ENCODE measurements at places on chromosomes 7 and 10.

- DNase-seq: no peak
Observed at GRCh38 chr10:58143944-58144343, 123.8 kb downstream of the IPMK start.

DNA sequence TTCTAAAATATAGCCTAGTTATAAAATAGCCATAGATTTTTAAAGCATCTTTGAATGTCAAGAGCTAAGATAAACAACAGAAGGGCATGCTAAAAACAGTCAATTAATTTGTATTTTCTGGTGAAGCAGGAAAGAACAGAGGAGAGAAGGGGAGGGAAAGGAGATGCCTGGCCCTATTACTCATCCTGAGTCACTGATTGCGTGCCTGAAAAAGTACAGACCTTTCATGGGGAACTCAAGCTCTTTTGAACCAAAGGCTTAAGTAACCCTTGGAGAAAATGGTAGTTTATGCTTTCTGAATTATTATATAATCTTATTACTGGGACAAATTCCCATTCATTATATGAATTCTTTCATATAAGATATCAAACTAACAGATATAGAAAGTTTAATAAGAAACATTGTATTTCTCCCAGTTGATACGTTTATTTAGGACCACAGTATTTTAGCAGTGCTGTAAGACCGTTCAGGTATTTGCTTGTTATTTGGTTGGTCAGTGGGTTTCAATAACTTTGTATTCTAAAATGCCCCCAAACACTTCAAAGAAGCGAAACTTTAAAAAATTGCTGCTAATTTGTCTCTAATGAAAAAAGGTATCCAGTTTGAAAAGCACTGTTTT, 151.3 kb downstream of the HGF start:
- no peak for DNase-seq

DNA sequence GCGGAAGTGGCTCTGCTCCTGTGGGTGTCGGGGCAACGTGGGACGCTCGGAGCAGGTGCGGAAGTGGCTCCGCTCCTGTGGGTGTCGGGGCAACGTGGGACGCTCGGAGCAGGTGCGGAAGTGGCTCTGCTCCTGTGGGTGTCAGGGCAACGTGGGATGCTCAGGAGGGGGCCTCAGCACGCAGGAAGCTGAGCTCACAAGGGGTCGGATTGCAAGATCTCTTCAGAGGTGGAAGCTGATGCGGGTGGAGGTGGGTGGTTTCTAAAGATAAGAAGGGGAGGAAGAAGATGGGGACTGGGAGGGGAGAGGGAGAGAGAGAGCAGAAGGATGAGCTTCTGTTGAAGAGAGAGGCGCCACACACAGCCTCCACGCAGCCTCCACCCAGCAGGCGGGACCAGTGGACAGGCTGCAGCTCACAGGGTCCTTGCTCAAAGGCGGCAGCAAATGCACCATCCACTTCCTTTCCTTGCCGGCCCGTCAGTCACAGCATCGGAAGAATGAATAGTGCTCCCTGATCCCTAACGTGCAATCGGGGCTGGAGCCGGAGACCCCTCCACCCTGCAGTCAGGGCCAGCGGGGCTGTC, 78.7 kb downstream of the PTPRN2 start:
- DNase-seq: no peak

DNA sequence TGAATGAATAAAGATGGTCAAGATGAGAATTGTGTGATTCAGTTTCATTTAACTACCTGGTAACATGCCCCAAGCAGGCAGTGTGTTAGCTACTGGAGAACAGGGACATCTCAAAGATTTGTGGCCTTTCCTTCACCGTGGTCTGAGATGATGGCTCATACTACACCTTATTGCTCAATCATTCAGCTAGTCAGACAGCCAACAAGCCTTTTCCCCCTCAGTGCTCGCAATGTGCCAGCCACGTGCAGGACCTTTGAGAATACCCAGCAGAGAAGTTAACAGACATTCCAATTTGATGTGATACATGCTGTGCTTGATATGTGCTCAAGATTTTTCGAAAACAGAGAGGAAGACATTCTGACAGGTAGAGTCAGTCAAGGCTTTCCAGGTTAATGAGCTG, 562.8 kb downstream of the SUGCT start:
- DNase-seq: no peak

- DNase-seq: no peak
Observed at GRCh38 chr10:34722404-34722803, 92.7 kb downstream of the PARD3 start.

GRCh38 chr10:120989279-120989678, 138.1 kb downstream of the WDR11 start:
- DNase-seq: no peak
